Activated CD8-positive, alpha-beta memory T cell treated with anti-CD3 and anti-CD28 coated beads, Interleukin-2, amount 50 U/mL, for 4 hours (primary cell): ENCODE measurements at places on chromosomes 4 and X.

DNA sequence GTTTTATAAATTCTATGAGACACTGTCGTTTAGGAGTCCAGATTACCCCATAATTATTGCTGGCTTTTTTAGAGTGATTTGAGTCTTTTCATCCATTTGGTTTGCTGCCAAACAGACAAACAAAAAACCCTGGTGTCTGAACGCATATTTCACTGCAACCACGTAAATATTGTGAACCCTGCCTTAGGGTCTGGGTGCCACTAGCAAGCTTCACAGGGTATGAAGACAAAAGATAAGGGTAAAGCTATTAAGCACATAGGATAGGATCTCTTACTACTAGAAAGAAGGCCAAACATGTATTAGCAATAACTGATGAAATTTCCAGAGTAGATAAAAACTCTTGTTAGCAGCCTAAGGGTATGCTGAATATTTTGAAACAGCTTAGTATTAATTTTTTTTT is 143.3 kb downstream of the BANK1 start:
- no peak for DNase-seq

DNA sequence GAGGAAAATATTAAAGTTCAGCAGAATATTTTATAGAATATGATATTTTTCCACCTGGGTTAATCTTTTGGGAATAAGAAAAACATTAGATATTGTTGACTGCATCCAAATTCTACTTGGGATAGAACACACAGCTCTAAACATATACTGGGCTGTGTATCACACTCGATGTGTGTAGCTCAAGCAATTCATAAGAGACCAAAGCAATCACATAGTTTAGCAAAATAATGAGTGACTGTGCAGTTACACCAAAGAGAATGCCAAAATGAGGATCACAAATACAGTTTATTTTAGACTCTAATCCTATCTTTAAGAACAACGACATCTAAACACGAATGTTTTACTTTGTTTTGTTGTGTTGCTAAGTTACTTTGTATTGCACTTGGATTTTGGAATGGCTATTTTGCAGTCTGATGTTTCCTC is 101.2 kb downstream of the CBR4 start:
- no peak for DNase-seq

DNA sequence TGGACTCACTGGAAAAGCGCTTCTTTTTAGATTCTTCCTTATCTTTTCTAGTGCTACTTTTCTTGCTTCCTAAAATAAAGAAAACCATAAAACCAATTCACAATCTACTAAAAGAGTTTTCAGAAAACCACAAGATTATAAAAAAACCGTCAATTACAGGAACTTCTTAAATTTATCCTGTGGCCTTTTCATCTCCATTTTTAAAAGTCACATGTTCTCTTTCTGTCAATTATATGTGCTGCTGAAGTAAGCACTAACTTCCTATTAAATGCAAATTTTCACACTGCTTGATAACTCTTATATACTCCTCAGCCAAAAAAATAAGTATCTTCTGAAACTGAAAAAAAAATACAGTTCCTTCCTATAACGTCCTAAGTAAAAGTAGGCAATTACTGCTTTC is 32.8 kb downstream of the CENPC start:
- DNase-seq: no peak

DNA sequence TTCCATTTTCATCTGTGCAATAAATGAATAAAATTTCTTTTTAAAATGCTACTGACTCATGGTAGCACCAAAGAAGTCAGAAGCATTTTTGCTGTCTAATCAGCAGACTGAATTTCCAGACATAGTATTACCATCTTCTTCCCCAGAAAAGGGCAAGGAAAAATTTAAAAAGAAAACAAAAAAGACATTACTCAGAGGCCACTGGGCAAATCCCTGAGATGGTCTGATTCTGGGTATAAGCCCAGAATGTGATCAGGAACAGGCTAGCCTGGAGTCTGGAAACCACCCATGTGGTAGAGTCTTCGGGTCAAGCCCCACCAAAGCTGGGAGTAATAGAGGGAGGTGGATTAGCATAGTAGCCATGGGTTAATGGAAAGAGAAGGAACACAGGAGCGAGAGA is 342.8 kb downstream of the FBXW7 start:
- DNase-seq: no peak

DNA sequence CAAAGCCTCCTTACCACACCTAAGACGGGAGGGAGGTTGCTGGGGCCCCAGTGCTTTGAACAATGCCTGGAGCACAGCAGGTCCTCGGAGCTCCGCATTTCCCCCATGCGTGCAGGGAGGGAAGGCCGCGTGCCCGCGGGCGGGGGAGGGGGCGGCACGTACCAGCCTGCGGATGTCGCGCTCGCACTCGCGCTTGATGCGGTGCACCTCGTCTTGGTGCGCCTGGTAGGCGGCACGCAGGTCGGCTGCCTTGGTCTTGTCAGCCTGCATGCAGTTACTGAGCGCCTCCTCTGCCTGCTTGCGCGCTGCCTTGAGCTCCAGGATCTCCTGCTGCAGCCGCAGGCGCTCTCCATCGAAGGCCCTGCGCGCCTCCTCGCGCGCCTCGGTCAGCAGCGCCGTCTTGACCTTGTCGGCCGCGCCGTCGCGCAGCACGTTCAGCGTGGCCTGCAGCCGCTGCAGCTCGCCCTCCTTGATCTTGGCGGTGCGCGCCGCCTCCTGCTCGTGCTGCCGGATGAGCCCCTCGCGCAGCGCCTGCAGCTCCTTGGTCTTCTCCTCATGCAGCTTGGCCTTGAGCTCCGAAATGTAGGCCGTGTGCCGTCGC is 87.2 kb upstream of the C4orf50 start:
- DNase-seq: no peak

DNA sequence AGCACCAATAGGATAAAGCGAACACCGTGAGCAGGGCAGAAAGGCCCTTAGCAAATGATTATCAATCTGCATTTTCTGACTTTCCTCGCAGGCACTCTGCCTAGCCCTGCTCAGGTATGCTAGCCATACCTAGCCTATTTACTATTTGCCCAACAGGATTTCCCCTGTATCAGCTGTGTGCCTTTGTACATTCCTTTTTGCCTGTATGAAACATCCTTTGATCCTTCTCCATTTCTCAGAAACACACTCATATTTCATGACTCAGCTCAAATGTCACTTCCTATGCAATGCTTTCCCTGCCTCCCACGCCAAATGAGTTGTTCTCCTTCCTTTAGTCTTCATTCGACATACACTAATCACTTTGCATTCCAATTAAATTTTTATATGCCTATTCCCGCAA is 37.2 kb downstream of the PCDH7 start:
- no peak for DNase-seq

DNA sequence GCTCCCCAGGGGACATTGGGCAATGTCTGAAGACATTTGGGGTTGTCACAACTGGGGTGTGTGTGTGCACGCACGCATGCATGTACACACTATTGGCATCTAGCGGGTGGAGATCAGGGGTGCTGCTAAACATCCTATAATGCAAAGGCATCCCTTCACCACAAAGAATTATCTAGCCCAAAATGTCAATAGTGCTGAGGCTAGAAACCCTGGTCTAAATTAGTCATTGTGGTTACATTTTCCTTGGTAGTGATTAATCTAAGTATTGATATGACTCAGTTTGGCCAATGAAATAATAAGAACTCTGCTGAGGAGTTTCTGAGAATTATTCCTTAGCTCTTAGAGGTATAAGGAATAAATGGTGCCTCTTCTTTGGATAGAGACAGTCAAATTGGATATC is 200.2 kb downstream of the CLCN4 start:
- DNase-seq: no peak

DNA sequence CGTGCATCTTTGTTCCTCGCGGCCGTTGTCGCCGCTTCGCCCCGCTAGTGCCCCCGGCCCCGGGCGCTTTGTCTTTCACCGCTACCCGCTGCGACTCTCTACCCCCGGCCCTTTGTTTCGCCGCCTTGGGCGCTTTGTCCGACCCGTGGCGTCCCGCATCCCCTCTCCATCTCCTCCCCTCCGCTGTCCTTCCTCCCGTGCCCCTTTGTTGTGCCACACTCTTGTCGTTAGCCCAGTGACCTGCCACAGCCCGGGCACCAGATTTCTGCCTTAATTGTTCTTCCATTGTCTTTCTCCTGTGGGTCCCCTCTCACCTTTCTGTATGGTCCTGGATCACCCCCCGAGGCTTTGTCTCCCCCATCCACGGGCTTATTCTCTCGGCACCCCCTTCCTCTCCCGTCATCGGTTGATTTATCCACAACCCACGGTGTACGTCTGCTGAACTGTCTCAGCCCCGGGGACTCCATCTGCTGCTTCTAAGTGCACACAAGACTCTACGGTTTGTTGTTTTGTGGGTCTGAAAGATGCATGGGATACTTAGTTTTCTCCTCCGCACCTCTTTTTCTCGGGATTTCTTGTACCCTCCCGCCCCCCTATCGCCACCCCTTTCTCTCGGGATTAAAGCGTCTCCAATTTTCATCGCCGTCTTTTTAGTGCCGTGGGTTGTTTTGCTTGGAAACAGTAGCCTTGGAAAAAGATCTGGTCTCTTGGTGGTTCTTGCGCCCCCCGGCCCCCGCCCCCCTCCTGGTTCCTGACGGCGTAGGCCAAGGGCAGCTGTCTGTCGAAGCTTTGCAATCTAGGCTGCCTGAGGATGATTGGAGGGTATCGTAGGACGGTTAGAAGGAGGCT is 783 bp downstream of the RBPJ start:
- peak; percentile 39 for DNase-seq
